ENCODE measurements at places on chromosomes 5 and 9. TPM values are rescaled to one million over a fixed set of nuclear protein-coding genes. Genes with fewer than 3 reads are reported as not detected.
A peak's percentile ranks its signal among the peaks of the same experiment; 100 is the strongest.

Gene DMRT3
- 0.21 TPM for polyA plus RNA-seq

Gene SEMA6A
- 3.6 TPM for polyA plus RNA-seq

Gene ZNF608
- polyA plus RNA-seq, result 14.0 TPM

Gene ECSCR
- polyA plus RNA-seq, result 12.2 TPM

GRCh38 chr5:64165500-64166200, at the start of gene RNF180:
Gene RNF180, plus strand, starts transcription at chr5:64165843. Its CDS starts 34,965 bp downstream, at chr5:64200808.
- H3K27ac ChIP-seq, result no peak within 1 kb of the TSS
- no peaks in the 10 kb centered on the region for H3K36me3 ChIP-seq
- H3K27me3 ChIP-seq, result peaks cover 21% of the 10 kb centered on the region
- no peaks in the 10 kb centered on the region for H3K4me1 ChIP-seq
- H3K4me3 ChIP-seq, result peak within 1 kb of the TSS; percentile 23

DNA sequence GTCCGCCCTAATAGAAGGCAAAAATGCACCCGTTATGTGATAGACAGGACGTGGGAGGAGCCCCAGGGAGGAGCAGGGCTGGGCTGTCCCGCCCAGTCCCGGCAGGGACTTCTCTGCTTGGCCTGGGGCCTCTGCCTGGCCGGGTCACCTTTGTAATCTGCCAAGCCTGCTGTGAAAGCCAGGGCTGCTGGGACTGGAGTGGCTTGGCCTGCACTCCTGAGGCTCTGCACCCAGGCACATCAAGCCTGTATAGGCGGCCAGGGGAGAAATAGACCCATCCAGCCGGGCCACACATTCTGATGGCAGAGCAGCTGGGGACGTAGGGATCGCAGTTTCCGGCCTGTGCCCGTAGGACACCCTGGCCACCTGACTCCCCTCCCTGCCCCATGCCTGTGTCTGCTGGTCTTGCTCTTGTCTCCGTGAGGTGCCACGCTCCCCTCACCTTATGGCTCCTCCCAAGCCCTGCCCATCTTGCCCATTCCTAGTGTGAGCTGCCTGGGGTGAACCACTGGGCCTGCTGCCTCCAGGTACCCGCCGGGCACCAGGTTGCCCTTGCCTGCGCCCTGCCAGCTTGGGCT, 28.1 kb downstream of the DYNC2I2 start:
- H3K4me3 ChIP-seq, result no peak overlapping the region
- no peak for DNase-seq
- H3K27ac ChIP-seq, result no peak overlapping the region
- no peaks in the 10 kb centered on the region for H3K27me3 ChIP-seq

GRCh38 chr9:103266064-103266463, 270.9 kb downstream of the CYLC2 start:
- H3K27ac ChIP-seq, result no peak overlapping the region
- DNase-seq, result no peak
- H3K36me3 ChIP-seq, result no peaks in the 10 kb centered on the region
- H3K4me3 ChIP-seq, result no peak overlapping the region
- no peaks in the 10 kb centered on the region for H3K27me3 ChIP-seq

DNA sequence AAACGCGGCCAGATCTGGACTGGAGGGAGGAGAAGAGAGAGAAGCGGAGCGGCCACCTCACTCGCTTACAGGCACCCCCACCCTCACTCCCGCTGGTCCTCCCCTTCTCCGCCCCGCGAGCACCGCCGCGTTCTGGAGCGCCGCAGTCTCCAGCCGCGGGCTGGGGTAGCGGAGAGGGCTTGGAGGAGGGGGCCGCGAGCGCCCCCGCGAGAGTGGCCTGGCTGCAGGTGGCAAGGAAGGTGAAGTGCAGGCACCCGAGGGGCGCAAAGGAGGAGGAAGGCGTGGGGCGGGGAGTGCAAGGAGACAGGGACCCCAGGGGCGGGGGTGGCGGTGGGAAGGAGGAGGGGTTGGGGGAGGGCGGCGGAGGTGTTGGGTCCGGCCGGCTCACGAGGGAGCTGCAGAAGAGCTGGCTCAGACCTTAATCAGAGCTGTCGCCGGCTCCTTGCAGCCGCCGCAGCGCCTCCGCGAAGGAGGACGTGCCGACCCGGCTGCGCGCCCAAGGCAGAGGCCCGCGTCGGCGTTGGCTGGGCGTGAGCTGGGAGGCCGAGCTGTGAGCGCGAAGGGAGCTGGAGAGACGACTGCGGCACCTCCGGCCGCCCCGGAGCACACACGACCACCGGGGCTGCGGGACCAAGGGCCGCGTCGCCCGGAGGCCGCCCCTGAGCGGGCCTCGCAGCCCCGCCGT, at the start of gene DMRT3:
TSS of gene DMRT3 (plus strand) at position 398 of the 685 bp plus-strand sequence. CDS start 347 bp downstream, outside the sequence.
- H3K27ac ChIP-seq, result no peak within 1 kb of the TSS
- no peaks in the 10 kb centered on the region for H3K36me3 ChIP-seq
- H3K4me3 ChIP-seq, result no peak within 1 kb of the TSS
- H3K4me1 ChIP-seq, result peaks cover 3% of the 10 kb centered on the region

GRCh38 chr9:16152276-16153101, 599.6 kb downstream of the CCDC171 start:
- peaks cover 21% of the 10 kb centered on the region for H3K4me1 ChIP-seq
- H3K27ac ChIP-seq, result no peak overlapping the region
- H3K36me3 ChIP-seq, result no peaks in the 10 kb centered on the region
- DNase-seq, result no peak

Gene SLC38A9
- 18.4 TPM for polyA plus RNA-seq

DNA sequence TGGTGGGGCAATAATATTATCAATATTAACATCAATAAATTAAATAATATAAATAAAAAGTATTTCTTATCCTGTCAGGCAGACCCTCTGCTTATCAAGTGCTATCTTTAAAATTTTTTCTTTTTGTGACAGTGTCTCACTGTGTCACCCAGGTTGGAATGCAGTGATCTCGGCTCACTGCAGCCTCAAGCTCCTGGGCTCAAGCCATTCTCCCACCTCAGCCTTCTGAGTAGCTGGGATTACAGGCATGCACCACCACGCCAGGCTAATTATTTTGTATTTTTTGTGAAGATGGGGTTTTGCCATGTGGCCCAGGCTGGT, 53.2 kb downstream of the NDST1 start:
- H3K4me3 ChIP-seq, result no peak overlapping the region
- no peaks in the 10 kb centered on the region for H3K4me1 ChIP-seq
- H3K36me3 ChIP-seq, result no peaks in the 10 kb centered on the region
- no peak for DNase-seq
- no peak overlapping the region for H3K27ac ChIP-seq

GRCh38 chr5:175847061-175847460, 24.3 kb upstream of the CPLX2 start:
- no peak overlapping the region for H3K27ac ChIP-seq
- no peak overlapping the region for H3K4me3 ChIP-seq
- H3K4me1 ChIP-seq, result no peaks in the 10 kb centered on the region
- no peak for DNase-seq

- no peaks in the 10 kb centered on the region for H3K27me3 ChIP-seq
- no peak overlapping the region for H3K27ac ChIP-seq
- no peaks in the 10 kb centered on the region for H3K36me3 ChIP-seq
- no peak for DNase-seq
Observed at GRCh38 chr5:52859628-52860027, 71.9 kb downstream of the ITGA1 start.

- peaks cover 2% of the 10 kb centered on the region for H3K27me3 ChIP-seq
- H3K4me3 ChIP-seq, result no peak overlapping the region
- DNase-seq, result no peak
Observed at GRCh38 chr5:142636093-142636492, 49.8 kb downstream of the FGF1 start.

GRCh38 chr5:110072651-110073050, 382.9 kb downstream of the MAN2A1 start:
- H3K27me3 ChIP-seq, result no peaks in the 10 kb centered on the region
- no peak overlapping the region for H3K27ac ChIP-seq
- H3K4me1 ChIP-seq, result no peaks in the 10 kb centered on the region
- H3K4me3 ChIP-seq, result no peak overlapping the region
- no peaks in the 10 kb centered on the region for H3K36me3 ChIP-seq

Gene SOX30
- polyA plus RNA-seq, result 0.16 TPM

GRCh38 chr5:32435383-32435782, 9.2 kb downstream of the ZFR start:
- H3K27ac ChIP-seq, result no peak overlapping the region
- DNase-seq, result no peak
- no peaks in the 10 kb centered on the region for H3K4me1 ChIP-seq
- peaks cover 4% of the 10 kb centered on the region for H3K36me3 ChIP-seq

Gene CCDC152
- polyA plus RNA-seq, result 3.2 TPM

- no peak for DNase-seq
- H3K27me3 ChIP-seq, result peaks cover 4% of the 10 kb centered on the region
- H3K4me3 ChIP-seq, result no peak overlapping the region
- no peaks in the 10 kb centered on the region for H3K4me1 ChIP-seq
Observed at GRCh38 chr5:180201051-180201987, 7.7 kb downstream of the RASGEF1C start.

GRCh38 chr9:32671333-32671732, 35.9 kb upstream of the TAF1L start:
- no peak for DNase-seq
- no peak overlapping the region for H3K4me3 ChIP-seq

GRCh38 chr5:8689773-8690172, 820.8 kb downstream of the MTRR start:
- H3K4me1 ChIP-seq, result no peaks in the 10 kb centered on the region
- DNase-seq, result no peak
- H3K36me3 ChIP-seq, result no peaks in the 10 kb centered on the region
- H3K27me3 ChIP-seq, result no peaks in the 10 kb centered on the region
- H3K4me3 ChIP-seq, result no peak overlapping the region

- no peak for DNase-seq
- no peak overlapping the region for H3K4me3 ChIP-seq
- no peak overlapping the region for H3K27ac ChIP-seq
- no peaks in the 10 kb centered on the region for H3K27me3 ChIP-seq
- no peaks in the 10 kb centered on the region for H3K4me1 ChIP-seq
- no peaks in the 10 kb centered on the region for H3K36me3 ChIP-seq
Observed at GRCh38 chr5:54049144-54049543, 261.2 kb downstream of the ARL15 start.

Gene FBXL7
- polyA plus RNA-seq, result 2.7 TPM

DNA sequence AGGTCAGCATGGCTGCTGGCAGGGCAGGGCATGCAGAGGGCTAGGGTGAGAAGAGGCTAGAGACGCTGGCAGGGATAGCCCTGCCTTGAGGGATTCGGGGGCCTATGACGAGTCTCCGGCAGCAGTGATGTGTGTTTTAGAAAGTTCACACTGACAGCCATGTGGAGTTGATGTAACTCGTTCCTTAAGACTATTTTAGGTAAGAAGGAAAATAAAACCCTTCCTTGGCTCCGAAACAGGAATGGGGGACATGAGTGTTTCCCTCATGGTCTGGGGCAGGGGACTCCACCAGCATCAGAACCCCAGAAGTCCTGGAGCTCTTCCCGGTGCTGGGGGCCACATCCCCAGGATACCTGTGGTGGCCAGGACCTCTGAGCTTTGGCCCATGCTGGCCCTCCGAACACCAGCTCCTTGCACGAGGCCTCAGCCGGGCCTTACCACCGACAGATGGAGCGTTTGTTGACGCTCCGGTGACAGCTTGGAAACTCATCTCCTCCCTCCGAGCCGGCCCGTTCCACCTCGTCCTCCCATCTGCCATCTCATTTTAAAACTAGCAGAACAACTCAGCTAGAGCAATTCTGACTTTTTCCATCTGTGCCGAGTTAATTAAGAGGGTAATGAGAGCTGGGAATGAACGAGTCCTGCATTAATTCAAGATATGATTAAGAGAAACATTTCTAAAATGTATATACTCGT, 337.7 kb downstream of the CDK5RAP2 start:
- H3K4me3 ChIP-seq, result no peak overlapping the region
- H3K27ac ChIP-seq, result no peak overlapping the region
- H3K27me3 ChIP-seq, result no peaks in the 10 kb centered on the region

Gene PPP1R2B
- 0.07 TPM for polyA plus RNA-seq

- H3K27me3 ChIP-seq, result no peaks in the 10 kb centered on the region
- no peak overlapping the region for H3K4me3 ChIP-seq
- DNase-seq, result no peak
- H3K27ac ChIP-seq, result no peak overlapping the region
- peaks cover 27% of the 10 kb centered on the region for H3K36me3 ChIP-seq
Observed at GRCh38 chr9:130707225-130707976, 13.8 kb downstream of the EXOSC2 start.

DNA sequence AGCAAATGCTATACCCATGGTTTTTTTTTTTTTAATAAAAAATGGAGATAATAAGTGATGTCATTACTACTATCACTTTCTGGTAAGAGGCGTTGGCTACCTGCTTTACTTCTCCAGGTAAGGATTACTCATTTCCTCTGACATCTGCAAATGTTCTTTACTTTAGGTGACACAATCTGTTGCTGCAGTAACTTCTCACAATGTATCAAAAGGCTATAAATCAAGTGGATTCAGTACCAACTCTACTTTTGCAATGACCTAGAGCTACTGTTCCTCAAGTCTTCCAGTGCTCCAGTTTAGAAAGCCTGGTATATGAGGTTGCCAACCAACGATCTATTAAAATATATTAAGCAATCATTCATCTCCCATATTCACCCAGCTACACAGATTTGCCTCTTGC, 129.1 kb downstream of the PLK2 start:
- no peaks in the 10 kb centered on the region for H3K27me3 ChIP-seq
- H3K4me1 ChIP-seq, result no peaks in the 10 kb centered on the region
- H3K4me3 ChIP-seq, result no peak overlapping the region
- DNase-seq, result no peak

Gene ENC1
- polyA plus RNA-seq, result 8.4 TPM

Gene FCN1
- 4.9 TPM for polyA plus RNA-seq

DNA sequence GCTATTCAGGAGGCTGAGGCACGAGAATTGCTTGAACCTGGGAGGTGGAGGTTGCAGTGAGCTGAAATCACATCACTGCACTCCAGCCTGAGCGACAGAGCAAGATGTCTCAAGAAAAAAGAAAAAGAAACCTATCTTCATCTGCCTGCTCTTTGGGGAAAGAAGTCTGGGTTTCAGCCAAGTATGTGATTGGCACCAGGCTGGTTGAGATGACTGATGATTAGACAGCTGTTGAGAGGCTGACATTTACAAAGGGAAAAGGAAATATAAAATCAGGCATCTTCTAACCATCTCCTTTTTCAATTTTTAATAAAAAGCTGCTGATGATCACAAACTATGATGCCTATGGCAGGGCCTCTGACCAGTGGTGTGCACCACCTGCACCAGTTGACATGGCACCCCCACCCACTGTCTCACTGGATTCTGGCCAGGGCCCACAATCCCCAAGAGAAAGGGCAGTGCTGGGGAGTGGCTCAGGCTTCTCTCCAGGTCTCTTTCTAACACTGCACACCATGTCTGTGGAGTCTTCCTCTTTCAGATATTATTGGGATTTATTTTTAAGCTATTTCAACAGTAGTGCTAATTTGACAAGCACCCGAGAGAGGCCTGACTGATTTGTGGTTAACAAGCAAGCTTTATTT, 17.2 kb upstream of the C5orf15 start:
- H3K27ac ChIP-seq, result no peak overlapping the region
- no peak overlapping the region for H3K4me3 ChIP-seq
- H3K36me3 ChIP-seq, result peaks cover 76% of the 10 kb centered on the region
- no peaks in the 10 kb centered on the region for H3K4me1 ChIP-seq
- no peaks in the 10 kb centered on the region for H3K27me3 ChIP-seq

Gene NDUFS6
- polyA plus RNA-seq, result 55.0 TPM

Gene MELK
- 3.4 TPM for polyA plus RNA-seq

Gene TSSK1B
- 0.02 TPM for polyA plus RNA-seq
